ENCODE measurements at places on chromosomes 11 and 22.

DNA sequence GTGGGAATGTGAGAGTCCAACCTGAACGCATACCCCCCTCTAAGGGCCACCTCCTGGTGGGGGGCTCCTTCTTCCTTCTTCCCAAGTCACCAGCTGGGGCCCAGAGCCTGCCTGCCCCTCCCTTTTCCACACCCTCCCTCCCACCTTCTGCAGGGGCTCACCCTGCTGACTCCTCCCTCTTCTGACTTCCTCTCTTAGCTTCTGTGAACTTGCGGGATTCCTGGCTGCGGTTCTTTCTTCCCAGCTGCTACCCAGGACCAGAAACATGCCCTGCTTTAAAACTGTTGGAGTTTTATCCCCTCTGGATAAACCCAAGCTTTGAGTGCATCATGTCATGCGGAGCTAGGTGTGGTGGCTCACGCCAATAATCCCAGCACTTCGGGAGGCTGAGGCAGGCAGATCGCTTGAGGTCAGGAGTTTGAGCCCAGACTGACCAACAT lies 10.2 kb downstream of the LRRC74B start:
- peak; percentile 16 for DNase-seq

DNA sequence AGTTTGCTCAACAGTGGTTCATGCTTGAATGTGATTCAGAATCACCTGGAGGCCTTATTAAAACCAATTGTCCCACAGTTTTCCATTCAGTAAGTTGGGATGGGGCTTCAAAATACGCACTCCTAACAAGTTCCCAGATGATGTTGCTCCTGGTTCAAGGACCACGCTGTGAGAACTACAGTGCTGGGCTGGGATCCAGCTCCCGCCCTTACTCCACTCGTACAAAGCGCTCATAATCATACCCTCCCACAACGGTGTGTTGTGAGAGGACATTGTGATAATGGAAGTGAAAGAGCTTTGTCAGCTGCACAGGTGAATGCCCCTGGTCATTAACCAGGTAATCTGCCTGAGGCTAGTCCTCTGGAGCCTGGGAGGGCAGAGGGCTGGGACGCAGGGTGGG lies 1.3 kb upstream of the CD82 start:
- no peak for DNase-seq

DNA sequence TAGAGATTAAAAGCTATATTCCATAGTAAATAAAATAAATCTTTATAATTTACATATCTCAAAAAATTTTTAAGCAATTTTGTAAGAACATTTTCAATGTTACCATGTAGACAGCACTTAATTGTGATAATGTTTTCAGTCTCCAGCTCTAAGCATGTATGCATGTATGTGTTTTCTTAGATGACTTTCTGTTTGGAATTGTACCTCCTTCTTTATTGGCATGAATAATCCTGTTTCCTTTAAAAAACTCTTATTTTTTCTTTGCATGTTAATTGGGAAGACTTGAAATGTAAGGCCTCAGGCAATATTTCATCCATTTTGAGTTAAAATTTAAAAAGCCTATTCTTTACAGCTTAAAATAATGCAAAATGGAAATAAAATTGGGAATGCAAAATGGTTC lies 2.0 kb upstream of the OR2AG1 start:
- DNase-seq = no peak

GRCh38 chr11:9274499-9275258 lies 9.5 kb upstream of the DENND5A start:
- DNase-seq = no peak

GRCh38 chr11:68527585-68527984 lies 67.0 kb downstream of the PPP6R3 start:
- no peak for DNase-seq

GRCh38 chr22:50252082-50253045 lies 1.3 kb upstream of the HDAC10 start:
- DNase-seq = peak; percentile 78

GRCh38 chr11:42049186-42049585 lies 589.7 kb upstream of the LRRC4C start:
- no peak for DNase-seq

DNA sequence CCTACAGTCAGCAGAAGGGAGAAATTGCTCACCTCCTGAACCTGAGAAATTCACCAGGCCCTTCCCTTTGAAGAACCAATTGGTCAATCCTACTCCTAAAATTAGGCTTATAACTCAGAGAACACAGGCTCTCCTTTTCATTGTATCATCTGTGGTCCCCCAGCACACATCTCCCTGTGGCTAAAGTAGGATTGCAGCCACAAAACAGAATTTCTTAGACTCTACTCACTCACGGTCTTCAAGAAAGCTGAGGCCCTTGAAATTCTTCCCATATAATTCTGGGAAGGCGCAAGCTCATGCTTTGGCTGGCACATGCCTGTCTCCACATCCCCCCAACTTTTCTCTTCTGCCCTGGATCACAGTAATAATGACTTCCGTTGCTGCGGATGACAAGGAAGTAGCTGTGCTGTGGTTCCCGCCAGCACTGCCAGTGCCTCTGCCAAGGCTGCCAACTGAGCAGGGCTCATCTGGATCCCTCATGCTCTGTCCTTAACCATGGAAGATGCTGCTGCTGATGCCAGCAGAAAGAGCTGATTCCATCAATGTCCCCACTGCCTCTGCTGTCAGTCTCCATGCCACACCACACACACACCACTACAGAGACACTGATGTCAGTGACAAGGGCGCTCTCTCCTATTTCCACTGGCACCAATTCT lies 200.6 kb upstream of the POU2AF2 start:
- DNase-seq = no peak

DNA sequence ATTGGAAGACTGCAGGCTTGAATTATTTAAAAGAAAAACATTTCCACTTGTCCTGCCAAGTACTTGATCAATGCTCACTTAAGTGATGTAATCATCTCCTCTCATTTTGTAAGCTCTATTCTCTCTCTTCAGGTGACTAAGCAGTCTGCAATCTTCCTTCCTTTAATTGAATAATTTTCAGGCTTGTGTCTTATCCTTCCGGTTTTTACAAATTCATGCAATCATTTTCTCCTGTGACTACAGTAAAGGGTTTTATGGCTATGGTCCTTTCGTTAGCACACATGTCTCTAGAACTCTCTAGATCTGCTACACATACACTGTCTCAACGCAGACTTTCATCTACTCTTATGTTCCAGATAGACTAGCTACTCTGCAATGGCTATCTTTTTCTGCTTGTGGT lies 12.6 kb upstream of the UPB1 start:
- DNase-seq = no peak

DNA sequence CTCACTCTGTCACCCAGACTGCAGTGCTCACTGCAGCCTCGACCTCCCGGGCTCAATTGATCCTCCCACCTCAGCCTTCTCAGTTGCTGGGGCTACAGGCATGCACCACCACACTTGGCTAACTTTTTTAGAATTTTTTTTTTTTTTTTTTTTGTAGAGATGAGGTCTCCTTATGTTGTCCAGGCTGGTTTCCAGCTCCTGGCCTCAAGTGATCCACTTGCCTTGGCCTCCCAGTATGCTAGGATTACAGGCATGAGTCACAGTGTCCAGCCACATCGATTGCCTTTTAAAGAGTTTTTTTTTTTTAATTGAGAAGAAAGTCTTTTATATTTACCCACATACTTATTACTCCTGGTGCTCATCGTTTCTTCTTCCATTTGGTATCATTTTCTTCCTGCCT lies 30.0 kb downstream of the PARVG start:
- no peak for DNase-seq

DNA sequence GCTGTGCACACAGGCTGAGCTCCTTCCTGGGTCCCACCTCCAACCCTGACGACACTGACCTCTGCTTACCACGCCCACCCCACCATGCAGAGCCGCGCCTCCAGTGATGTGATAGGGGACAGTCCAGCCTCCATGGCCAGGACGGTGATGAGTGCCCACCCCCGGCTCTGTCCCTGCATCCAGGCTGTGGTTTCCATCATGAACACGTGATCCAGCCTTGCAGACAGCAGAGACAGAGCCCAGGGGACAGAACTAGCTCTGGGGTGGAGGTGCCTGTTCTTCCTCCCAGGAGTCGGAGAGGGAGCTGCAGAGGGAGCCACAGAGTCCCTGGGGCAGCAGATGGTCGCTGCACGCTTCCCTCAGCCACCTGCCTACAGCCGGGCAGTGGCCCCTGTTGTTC lies 42.6 kb upstream of the IGSF9B start:
- DNase-seq = no peak

- no peak for DNase-seq
Measured at GRCh38 chr11:3623767-3624458, 17.9 kb downstream of the ART5 start.

- DNase-seq = no peak
Measured at GRCh38 chr11:42412590-42412989, 899.2 kb upstream of the API5 start.

- DNase-seq = no peak
Measured at GRCh38 chr11:35304900-35305460, 114.4 kb downstream of the SLC1A2 start.

- no peak for DNase-seq
Measured at GRCh38 chr11:72493426-72494108, 59.2 kb upstream of the CLPB start.

GRCh38 chr11:11149671-11150459 lies 203.2 kb downstream of the CSNK2A3 start:
- no peak for DNase-seq

DNA sequence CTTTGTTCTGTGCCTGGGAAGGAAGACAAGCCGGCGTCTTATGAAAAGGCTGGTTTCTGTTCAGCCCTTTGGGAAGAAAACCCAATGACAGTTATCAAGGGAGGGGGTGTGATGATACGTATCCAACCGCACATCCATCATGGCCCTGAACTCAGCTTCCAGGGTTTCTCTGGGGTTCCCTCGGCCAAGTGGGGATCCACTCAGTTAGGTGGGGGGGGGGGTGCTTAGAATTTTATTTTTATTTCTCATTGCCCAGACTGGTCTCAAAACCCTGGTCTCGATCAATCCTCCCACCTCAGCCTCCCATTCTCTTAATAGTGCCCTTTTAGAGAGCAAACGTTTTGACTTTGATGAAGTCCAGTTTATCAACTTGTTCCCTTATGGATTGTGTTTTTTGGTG lies 25.7 kb downstream of the KCNQ1 start:
- no peak for DNase-seq

- no peak for DNase-seq
Measured at GRCh38 chr22:30413745-30414524, 11.6 kb upstream of the MTFP1 start.

GRCh38 chr11:119934267-119934666 lies 203.6 kb downstream of the TRIM29 start:
- no peak for DNase-seq

DNA sequence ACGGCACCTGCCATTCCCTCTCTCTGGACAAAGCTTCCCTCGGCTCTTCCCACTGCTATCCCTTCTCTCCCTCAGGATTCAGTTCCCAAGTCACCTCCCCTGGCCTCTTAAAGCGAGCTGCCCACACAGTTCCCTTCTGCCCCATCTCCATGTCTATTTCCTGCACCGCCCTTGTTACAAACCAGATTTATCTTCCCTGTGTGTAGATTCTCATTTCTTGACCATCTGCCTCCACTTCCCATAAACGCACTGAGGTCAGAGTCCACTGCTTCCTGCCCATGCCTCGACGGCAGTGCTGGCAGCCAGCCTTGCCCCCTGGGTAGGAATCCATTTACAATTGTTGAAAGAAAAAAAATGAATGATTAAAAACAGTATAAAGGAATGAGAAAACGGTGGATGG lies 11.6 kb upstream of the APOBEC3B start:
- no peak for DNase-seq

DNA sequence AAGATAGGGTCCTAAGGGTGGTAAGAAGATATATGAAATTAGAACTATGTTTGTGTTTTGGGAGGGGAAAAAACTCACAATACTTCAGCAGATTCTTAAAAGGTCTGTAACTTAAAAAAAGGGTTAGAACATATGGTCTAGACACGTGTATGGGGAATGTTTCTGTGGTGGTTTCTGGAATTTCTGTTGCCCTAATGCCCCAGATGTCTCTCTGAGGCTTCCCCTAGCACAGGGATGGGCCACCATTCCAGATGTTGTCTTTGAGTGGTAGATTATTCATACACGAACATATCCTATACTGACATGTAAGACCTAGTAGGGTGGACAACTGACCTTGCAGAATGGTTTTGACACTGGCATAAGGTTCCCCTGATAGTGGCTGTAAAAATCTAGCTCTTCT lies 26.2 kb downstream of the EHF start:
- no peak for DNase-seq

DNA sequence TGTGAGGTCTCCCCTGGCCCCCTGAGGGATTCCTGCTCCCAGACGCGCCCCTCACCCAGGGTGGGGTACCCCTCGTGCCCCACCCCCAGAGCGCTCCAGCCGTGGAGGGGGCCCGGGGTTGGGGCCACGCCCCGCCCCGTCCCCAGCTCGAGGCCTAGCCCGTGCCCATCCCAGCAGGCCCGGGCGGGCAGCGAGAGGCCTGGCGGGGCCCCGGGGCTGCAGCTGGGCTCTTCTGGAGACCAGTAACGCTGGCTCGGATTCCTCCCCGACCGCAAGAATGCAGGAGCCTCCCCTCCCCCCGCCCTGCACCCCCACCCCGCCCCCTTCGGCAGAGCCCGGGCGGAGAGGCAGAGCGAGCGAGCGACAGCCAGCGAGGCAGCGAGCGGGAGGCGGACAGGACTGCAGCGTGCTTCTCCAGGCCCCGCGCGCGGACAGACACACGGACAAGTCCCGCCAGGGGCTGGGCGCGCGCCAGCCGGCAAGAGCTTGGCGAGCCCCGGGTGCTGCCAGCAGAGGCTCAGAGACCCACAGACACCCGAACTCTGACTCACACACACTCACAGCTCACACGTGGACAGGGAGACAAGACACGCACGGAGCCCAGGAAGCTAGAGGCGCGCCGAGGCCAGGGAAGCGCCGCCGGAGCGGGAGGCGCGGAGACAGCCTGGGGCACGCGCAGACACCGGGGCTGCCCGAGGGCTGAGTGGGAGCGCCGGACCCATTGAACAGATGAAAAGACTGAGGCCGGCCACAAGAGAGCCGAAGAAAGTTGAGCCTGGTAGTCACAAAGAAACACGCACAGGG lies 15.2 kb downstream of the BCL9L start:
- DNase-seq = peak; percentile 56

- DNase-seq = no peak
Measured at GRCh38 chr11:124394408-124394807, 4.4 kb downstream of the OR8B3 start.

DNA sequence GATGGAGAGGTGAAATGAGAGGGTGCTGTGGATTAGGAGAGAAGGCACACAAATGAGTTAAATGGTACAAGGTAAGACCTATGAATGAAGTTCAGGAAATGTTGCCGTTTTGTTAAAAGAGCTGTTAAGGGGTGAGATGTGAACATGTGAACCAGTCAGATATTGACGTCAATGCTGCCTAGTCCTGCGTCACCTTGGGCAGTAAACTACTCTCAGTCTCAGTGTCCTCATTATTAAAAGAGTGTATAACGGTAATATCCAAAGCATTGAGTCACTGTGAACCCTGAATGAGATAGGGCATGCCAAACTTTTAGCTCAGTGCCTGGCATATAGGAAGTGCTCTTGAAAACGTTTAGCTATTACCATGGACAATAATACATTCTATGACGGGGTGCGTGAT lies 32.4 kb upstream of the SORL1-AS1 start:
- DNase-seq = no peak

GRCh38 chr11:36757075-36757474 lies 159.0 kb upstream of the RAG2 start:
- no peak for DNase-seq

Measured in stimulated activated CD4-positive, alpha-beta T cell treated with anti-CD3 and anti-CD28 coated beads, Interleukin-15, amount 100 ng/mL, for 24 hours (primary cell).